ENCODE measurements at places on chromosomes 2 and 18.

DNA sequence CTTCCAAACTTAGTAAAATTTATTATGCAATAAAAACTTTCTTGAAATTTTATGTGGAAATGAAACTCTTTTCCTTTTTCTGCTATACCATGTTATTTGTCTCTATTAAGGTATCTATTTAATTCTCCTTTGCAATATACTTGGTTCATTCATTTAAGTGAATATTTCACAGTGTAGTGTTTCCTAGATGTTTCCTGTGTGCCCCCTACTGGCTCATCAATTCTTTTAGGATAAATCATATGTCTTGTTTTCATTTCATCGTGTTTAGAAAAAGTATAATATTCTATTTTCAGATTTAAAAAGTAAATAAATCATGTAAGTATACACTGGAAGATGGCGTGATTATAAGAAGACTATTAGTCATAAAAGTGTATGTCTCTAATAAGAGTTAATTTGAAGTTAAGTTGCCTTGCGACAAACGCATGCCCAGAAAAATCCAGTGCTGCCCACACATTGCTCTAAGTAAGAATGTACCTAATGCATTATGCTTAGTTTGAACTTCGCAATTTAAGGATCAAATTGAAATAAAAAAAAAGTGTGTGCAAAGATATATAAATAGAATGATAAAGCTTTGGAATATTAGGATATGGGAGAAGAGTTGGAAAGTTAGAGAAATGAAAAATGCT, 525.4 kb downstream of the KCNJ3 start:
- no peak for DNase-seq

GRCh38 chr18:58394046-58394445, 234.8 kb downstream of the ALPK2 start:
- DNase-seq = no peak

DNA sequence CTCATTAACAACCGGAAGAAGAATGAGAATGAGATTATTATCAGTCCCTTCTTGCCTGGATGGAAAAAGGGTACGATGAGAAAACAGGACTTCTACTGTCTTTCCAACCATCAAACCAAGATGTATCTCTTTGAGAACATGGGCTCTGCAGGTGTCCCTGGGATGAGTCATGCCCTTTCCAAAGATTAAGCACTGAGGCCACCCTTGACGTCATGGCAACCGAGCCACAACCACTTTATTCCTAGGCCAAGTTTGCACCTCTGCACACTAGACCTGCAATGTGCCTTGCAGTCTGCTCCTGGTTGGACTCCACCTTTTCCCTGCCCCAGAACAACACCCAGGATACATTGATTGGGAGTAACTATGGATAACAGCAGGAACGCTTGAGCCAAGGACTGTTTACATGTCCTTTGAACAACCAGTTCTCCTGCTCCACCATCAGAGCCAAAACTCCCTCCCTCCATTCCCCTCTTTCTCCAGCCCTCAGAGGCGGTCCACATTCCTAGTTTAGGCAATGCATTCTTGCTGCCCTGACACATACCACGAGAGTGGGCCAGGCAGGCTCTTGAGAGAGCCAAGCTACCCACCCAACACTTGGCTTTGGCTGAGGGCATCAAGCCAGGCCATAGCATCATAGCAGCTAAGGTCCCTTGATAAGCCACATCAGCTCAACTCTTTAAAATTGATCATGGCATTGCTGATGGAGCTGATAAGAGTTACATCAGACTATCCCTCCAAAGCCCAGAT, 310.7 kb downstream of the TNS1 start:
- DNase-seq = no peak

GRCh38 chr2:19038071-19039015, 320.1 kb downstream of the OSR1 start:
- no peak for DNase-seq

DNA sequence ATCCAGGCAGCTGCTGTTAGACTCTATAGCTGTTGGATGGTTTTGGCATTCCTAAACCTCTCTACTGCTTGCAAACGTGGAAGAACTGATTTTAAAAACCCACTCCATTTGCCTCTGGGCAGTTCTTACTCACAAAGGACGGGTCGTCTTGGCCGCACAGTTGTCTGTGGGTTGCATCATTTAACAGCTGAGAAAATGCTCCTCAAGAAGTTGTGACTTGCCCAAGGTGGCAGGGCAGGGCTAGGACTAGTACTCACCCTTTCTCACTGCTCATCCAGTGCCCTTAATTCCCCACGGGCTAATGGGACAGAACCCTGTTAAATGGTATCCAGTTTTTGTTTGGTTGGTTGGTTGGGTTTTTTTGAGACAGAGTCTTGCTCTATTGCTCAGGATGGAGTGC, 997 bp upstream of the DRC1 start:
- no peak for DNase-seq

GRCh38 chr2:31241625-31242270, 7.8 kb downstream of the EHD3 start:
- no peak for DNase-seq

DNA sequence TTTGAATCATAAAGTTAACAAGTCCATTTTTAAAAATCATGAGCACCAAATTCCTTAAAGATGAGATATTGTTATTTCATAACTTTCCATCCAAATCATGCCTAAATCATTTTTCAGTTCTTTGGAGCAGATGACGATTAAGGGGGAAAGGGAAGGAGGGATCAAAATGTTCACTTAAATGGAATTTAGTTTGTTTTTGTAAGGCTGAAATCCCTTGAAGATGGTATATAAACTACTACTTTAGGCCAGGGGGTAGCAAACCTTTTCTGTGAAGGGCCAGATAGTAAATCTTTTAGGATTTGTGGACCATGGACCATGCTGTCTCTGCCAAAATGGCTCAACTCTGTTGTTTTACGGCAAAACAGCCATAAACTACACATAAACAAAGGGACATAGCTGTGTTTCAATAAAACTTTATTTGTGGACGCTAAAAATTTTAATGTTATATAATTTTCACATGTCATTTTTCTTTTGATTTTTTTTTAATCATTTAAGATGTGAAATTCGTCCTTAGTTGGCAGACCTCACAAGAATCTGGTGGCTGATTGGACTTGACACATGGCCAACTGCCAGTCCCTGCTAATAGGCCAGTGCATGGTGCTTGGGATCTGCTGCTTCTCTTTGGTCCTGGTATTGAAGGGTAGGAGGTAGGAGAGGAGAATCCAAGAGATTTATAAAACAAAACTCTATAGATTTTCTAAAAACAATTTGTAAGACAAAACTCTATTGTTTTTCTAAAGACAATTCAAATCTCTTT, 52.0 kb upstream of the RTN4 start:
- DNase-seq = peak; percentile 68

DNA sequence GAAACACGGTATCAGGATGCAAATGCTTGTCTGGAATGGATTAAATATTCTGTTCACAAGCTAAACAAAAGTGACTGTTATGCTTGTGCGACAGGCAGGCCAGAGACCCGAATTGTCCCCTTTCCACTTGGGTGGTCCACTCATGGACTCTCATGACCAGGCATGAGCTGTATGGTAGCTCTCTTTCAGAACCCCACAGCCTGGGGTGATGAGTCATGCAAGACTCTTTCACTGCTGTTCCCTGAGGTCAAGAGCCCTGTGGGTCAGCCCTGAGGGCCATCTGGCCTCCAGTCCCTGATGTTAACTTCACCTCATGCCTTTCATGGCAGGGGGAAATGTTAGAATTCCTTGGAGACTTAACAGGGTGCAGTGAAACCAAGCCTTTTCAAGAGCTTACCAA, 13.7 kb upstream of the SAP130 start:
- no peak for DNase-seq

DNA sequence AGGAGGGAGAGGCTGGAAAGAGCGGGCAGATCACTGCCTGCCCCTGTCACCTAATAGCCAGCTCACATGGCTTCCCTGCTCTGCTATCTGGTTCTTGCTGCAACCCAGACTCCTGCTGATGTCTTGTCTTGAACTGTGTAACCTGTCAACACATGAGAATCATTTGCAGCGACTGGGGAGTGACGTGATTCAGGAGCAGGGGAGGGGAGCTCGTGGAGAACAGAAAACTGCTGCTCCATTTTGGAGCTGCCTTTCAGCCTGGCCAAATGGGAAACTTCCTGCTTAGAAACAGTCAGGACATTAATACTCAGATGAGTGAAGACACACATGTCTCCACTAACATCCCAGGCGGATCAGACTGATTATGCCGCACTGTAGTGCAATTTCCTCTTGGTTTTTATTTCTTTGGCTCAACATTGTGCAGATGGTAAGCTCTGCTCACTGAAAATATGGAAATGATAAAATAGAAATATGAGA, 38.1 kb downstream of the RPL37A start:
- no peak for DNase-seq

DNA sequence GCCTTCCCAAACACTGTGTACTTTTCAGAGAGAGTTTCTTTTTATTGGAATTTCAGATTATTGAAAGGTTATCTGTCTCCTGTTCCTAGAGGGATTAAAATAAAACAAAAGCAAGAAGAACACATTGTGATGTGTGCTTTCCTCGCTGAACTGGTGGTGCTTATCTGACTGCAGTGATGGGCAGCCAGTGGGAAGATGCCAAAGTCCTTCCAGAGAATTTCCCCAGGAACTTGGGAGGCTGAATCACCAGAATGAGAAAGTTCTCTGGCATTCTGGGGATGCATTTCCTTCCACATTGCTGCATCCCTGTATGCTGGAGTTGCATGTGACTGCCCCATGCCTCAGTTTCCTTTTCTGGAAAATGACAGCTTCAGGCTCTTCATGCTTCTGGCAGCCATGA, 53.9 kb upstream of the SEC11C start:
- DNase-seq = peak; percentile 16

GRCh38 chr2:237235383-237236095, 149.8 kb downstream of the COPS8 start:
- DNase-seq = no peak

DNA sequence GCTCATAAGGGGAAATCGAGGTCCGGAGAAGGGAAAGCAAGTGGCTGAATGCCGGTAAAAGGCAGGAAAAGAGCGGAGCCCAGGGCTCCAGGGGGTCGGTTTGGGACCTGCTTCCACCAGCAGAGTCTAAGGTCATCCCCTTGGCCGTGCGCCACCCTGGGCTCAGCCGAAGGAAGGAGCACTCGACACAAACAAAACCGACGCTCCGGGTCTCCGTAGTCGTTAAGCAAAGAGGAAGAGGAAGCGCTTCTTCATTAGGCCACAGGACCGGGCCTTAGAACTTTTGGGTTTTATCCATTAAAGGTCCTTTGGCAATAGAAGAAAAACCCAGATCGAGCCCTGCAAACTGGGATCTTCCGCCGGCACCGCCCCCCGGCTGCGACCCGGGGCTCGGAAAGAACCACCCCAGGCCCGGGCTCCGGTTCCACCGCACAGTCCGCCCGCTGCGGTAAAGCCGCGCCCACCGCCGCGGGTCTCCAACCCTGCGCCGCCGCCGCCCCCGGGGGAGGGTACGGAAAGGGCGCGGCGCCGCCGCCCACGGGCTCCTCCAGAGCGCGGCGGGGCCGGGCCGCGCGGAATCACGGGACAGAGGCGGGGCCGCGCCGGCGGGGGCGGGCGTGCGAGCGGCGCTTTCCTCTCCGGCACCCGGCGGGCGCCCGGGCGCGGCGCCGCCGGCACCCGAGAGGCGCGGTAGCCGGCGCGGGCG, at the start of gene TTL:
TTL (plus strand) TSS at position 629 of the 706 bp plus-strand sequence. CDS start 189 bp downstream, outside the sequence.
- no peak for DNase-seq

GRCh38 chr18:44938720-44939665, 258.3 kb downstream of the SETBP1 start:
- DNase-seq = no peak

GRCh38 chr2:28101892-28102291, 211.4 kb downstream of the BABAM2 start:
- no peak for DNase-seq

GRCh38 chr2:75162897-75163296, 36.4 kb downstream of the TACR1 start:
- DNase-seq = no peak

DNA sequence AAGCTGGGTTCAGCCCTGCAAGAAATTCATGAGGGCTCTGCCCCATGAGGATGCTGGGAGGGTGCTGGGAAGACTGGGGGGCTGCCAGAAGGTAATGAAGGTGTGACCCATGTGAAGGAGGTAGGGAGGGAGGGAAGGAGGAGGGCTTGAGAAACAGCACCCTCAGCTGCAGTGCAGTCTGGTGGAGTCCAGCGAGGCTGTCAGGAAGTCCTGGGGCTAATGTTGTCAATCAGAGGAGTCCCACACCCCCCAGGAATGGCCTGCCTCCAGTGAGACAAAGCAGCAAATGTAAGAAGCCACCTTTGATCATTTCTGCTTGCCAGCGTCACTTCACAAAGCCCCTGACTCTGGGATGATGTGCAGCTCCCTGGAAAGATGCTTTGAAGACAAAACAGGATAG, 248.4 kb downstream of the SH3BP4 start:
- DNase-seq = no peak

DNA sequence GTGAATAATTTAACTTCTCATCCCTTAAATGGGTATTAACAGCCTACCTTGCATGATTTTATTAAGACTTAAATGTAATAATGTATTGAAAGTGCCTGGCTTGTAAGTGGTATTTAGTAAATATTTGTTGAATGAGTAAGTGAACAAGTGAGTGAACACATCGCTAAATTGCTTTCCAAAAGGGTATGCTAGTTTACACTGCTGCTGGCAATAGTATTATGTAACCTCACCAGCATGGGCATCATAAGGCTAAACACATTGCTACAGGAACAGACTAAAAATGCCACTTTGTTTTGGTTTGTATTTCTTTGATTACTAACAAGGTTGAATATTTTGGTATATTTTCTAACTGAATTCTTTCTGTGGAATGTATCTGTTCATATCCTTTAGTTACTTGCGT, 9.8 kb downstream of the WDR43 start:
- DNase-seq = peak; percentile 37

- DNase-seq = no peak
These were observed 16.7 kb upstream of the BZW1 start for GRCh38 chr2:200795028-200795440.

- DNase-seq = no peak
These were observed 1.4 kb upstream of the GALNT13 start for GRCh38 chr2:153870308-153870707.

DNA sequence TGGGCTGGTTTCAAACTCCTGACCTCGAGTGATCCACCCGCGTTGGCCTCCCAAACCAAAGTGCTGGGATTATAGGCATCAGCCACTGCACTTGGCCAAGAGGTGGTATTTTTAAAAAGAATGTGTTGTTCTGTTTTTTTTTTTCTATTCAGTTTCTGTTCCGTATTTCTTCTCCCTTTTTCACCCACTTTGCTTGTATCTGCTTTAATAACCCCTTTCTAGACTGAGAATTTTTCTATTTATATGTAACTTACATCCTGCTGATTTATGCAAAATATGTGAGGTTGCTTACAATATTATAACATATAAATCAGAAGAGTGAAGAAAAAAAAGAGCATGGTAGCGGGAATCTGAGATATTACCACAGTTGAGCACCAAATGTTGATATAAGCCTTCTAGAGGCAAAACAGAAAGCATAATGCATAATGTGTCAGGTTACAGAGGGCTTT, 17.2 kb upstream of the LYPD6B start:
- no peak for DNase-seq

- no peak for DNase-seq
These were observed 191.9 kb downstream of the MYO3B start for GRCh38 chr2:170369894-170370293.

- DNase-seq = no peak
These were observed 274.2 kb downstream of the CDH19 start for GRCh38 chr18:66329716-66330115.

GRCh38 chr18:35095983-35096676, 54.9 kb downstream of the MAPRE2 start:
- DNase-seq = no peak

GRCh38 chr2:168198476-168199207, 48.8 kb downstream of the STK39 start:
- peak; percentile 28 for DNase-seq
